ENCODE measurements at places on chromosomes 2 and 18. TPM values are rescaled to one million over a fixed set of nuclear protein-coding genes. Genes with fewer than 3 reads are reported as not detected.

Gene PTRHD1
- total RNA-seq = 23.5 TPM

Gene KCNE4
- not detected for total RNA-seq

Gene TMEM198
- total RNA-seq = 0.48 TPM

Gene BMP10
- total RNA-seq = not detected

Gene KHK
- 6.1 TPM for total RNA-seq

Gene AQP12B
- total RNA-seq = not detected

Gene MFSD2B
- total RNA-seq = not detected

Gene VIL1
- total RNA-seq = not detected

Gene FECH
- total RNA-seq = 11.7 TPM

Gene VWC2L
- total RNA-seq = not detected

Gene CCDC121
- 2.7 TPM for total RNA-seq

Gene ANKRD29
- total RNA-seq = 0.11 TPM

Gene EHD3
- 1.5 TPM for total RNA-seq

Gene SKA1
- total RNA-seq = 24.8 TPM

Gene LIMS3
- total RNA-seq = 0.19 TPM

Gene UGT1A9
- not detected for total RNA-seq

Gene ELOA2
- not detected for total RNA-seq

Gene SERPINB12
- not detected for total RNA-seq

Gene SYT4
- not detected for total RNA-seq

Gene TXNDC2
- total RNA-seq = not detected

Gene BCL2
- total RNA-seq = 150 TPM

Gene INO80B
- total RNA-seq = 96.5 TPM

Gene SMCHD1
- total RNA-seq = 234 TPM

All from naive thymus-derived CD4-positive, alpha-beta T cell (primary cell).